Bronchial epithelial cell (primary cell): ENCODE measurements at places on chromosomes 2 and 18.

DNA sequence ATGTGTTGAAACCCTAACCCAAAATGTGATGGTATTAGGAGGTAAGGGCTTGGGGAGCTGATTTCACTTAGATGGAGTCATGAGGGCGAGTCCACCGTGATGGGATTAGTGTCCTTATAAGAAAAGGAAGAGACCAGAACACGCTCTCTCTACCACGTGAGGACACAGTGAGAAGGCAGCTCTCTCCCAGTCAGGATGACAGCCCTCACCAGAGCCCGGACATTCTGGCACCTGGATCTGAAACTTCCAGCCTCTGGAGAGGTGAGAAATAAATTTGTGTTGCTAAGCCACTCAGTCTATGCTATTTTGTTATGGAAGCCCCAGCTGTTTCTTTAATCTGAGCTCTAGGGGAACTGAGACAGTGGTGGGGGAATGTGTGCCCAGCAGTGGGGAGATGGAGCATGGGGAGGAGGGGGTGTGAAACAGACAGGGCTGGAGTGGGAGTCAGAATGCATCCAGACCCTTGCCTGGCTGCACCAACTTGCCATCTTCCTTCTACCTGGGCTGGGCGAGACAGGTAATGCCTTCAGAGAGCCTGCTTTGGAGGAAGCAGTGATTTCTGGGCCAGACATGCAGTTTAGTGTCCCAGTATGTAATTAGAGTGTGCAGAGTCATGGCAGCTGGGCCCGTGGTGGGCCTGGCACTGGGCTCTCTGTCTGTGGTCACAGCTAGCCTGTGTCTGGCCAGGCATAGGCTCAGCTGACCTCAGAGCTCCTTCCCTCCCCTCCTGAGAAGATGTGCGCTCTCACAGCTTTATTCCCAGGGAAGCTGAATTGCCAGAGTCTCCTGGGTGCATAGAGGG lies 38.1 kb downstream of the RHOB start:
- DNase-seq = no peak

- no peak for DNase-seq
Observed at GRCh38 chr2:222796413-222797103, 64.3 kb upstream of the ACSL3 start.

GRCh38 chr2:150256736-150257135 lies 230.7 kb downstream of the RND3 start:
- no peak for DNase-seq

GRCh38 chr2:88198308-88198707 lies 28.2 kb downstream of the THNSL2 start:
- DNase-seq = no peak

GRCh38 chr2:152464851-152465470 lies 130.0 kb downstream of the FMNL2 start:
- DNase-seq = no peak

DNA sequence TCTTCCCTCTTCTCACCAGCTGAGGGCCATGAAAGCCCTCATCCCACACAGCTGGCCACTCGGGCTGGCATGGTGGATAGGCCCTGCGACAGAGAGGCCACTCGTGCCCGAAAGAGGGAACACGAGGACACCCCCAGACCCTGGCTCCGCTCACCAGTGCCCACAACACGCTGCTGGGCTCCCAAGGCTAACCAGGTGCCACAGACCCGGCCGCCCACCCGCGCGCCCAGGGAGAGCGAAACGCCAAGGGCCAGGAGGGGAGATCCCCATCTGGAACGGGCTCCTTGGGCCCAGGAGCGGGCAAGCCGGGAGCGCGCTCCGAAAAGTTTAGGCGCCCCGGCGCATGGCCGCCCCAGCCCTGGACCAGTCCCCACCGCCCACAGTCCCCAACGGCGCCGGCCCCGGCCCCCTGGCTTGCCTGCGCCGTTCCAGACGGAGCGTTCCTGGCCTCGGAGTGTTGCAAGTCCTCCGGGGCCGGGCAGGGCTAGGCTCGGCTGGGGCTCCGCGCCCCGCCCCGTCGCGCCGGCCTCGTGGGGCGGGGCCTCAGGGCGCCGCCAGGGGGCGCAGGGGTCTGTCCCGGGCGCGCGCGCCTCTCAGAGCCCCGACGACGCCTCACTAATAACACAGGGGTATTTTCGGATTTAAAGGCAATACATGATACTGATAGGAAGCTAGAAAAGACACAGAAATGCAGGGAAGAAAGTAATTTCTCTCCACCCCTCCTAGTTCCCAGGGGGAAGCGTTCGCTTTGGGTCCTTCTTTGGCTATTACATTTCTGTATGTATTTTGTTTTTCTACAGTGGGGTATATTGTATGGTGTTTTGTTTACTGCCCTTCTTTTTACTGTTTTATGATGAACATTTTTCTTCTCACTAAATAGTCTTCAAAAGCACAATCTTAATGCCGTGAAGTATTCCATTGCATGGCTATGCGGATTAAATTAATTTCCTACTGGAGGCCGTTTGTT lies at the start of gene TMBIM1:
Gene TMBIM1, minus strand, starts transcription at position 456 of the 967 bp plus-strand sequence. CDS start 10,362 bp downstream, outside the sequence.
- no peak for DNase-seq

DNA sequence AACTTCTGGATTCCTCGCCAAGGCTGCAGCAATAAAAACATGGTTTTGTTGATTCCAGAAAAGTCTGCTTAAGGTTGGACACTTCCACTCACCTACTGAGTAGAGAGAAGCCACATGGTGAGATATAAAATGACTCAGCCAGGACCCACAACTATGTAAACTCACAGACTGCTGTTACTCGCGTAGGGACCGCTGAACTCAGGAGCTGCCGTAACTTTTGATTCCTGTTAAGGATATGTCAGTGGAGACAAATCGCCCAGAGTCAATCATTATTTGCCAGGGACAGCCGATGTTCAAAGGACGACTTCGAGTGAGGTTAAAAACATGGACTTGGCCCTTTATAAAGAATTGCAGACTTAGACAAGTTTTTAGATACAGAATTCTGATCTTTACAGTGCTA lies 25.6 kb downstream of the CYB5A start:
- DNase-seq = peak; percentile 85

DNA sequence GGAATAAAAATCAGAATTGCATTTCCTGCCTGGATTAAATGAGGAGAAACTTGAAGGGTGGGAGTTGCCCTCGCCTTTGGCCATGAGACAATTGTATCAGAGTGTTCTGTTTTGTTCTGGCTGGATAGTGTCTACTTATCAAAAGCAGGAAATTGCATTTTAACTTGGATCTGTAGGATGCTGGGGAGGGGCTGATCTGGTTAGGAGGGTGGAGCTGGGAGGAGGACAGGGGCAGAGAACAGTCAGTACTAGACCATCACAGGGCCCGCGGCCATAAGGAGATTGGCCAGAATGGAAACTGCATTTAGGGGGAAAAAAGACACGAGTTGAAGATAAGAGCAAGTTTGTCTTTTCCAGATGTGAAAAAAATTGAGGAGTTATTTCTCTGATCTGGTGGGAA lies 199.1 kb upstream of the POU3F3 start:
- no peak for DNase-seq

DNA sequence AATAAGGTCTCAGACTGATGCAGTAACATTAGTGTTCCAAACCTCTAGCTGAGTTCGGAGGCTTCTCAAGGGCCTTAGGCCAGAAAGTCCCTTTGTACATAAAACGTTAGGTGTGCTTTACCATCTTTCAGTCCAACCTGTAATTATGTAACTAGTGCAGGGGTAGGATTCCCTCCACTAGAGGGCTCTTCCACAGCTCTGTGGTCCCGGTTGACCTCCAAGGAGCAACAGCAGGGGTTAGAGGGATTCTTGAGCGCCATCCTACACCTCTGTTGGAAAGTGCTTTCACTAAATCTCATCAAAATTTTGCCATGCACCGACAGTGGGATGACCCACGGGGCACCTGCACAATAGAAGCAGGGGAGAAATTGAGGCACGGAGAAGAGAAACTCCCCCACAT lies 155.8 kb upstream of the LRP1B start:
- DNase-seq = peak; percentile 32

DNA sequence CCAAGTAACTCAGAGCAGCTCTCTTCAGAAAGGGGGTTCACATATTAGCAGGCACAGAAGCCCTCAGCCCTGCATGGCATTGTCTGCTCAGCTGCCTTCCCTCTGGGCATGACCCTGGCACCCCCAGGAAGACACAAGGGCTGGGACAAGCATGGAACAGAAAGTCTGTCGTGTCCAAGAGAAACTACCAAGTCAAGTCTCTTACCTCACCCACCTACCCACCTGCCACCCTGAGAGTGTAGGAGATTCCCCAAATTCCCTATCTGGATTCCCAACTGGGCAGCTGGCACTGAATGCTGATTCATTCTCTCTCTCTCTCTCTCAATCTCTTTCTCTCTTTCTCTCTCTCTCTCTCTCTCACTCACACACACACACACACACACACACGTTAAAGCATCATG lies 21.6 kb downstream of the SMAD7 start:
- DNase-seq = no peak

- DNase-seq = no peak
Observed at GRCh38 chr2:208354964-208355381, 51.6 kb upstream of the PTH2R start.

DNA sequence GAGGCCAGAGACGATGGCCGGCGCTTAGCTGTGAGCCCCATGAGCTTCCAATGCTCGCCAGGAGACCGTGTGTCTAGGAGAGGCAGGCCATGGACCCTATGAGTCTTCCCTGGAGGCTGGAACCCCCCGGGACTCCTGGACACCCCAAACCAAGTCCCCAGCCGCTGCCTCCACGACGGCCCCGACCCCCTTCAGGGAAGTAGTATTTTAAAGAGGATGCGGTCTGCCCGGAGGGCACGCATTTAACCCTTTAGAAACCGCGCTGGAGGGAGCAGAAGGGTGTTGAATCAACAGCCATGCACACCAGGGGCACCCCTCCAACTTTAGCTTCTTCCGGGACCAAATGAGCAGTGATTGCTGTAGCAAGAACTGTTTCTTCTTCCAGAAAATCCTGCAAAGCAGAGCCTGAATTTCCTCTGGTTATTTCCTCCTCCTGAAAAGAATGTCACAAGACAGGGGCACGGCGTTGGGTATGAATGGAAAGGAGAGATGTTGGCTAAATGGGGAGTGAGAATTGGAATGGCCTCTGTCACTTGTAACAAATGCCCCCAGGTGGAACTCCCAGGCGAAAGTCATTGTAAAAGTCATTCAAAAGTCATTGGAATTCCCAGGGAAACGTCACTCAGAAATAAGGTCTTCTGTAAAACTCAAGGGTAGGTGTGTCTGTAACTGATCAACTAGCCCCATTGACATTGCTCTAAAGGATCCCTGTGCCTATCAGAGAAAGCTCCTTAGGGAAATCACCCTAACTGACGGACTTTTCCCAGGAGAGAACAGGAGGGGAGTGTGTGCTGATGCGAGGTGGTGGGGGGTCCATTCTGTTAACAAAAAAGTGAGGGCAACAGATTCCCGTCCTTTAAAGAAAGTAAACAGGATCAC lies 5.8 kb upstream of the GBX2 start:
- DNase-seq = no peak

GRCh38 chr2:145304501-145304900 lies 784.6 kb upstream of the ZEB2 start:
- DNase-seq = no peak

DNA sequence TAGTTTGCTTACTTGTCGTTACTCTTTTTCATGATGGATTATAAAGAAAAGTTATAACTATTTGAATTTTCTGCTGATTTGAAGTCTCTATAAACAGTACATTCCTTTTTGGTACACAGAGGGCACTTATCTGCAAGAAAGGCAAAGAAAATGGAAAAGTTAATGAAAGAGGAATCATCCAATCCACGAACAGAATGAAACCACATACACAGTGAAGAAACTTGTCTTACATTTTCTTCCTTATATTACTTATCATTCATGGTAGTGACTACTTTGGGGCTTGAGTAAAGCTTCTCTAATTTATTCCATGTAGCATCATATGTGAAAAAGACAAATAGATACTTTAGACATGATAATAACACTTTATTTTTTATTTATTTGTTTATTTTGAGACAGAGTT lies 14.8 kb upstream of the ACTR3 start:
- no peak for DNase-seq

DNA sequence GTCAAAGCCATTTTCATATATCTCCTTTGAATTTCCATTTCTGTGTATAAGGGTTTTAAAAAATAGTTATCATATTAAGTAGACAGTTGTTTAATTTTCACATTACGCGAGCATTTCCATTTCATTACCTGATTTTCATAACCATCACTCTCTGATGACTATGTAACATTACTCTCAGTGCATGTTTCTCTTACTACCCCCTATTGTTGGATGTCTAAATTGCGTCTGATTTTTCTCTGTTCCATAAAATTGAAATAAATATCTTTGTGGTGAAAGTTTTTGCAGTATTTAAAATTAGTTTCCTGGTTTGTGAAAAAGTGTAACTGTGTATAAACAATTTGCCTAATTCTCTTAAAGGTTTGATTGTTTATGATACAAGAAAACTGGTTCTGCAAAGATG lies 123.8 kb downstream of the MYO1B start:
- DNase-seq = no peak

DNA sequence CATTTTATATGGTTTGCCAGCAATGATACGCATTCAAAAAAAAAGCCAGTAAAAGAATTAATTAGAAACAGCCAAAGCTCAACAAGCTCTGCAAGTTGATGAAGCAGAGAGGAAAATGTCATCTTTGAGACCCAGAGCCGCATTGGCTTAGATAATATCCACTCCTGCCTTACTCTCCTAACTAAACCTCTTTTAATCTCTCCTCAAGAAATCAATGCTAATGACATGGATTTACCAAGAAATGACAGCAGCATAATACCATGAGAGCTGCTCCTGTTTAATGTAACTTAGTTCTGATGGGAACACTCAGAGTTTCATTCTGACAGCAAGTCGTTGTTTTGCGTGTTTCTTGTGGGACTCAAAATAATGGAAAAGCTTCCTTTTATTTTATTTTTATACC lies 1099.4 kb upstream of the PIK3C3 start:
- no peak for DNase-seq

- DNase-seq = no peak
Observed at GRCh38 chr2:202530038-202530437, 104.7 kb upstream of the FAM117B start.

GRCh38 chr2:211468877-211469663 lies 912.7 kb downstream of the CPS1 start:
- no peak for DNase-seq

GRCh38 chr2:164903951-164904350 lies 51.4 kb downstream of the SLC38A11 start:
- DNase-seq = peak; percentile 23

GRCh38 chr2:48714245-48714644 lies 41.3 kb downstream of the LHCGR start:
- no peak for DNase-seq

DNA sequence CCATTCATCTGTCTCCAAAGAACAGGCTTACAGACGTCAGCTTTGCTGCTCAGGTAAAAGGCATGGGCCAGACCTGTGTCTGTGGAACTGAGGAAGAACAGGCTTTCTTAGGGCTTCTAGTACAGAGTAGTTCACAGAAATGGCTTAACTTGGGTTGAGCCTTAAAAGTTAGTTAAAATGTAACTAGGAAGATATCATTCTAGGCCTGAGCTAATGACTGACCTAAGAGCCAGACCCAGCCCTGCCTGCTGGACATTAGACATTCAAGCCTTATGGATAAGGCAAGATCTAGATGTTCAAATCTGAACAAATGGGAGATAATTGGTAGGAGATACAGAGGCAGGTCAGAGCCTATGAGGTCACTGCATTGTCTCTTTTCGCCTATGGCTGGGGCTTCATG lies 73.9 kb upstream of the SLC14A2 start:
- no peak for DNase-seq

- peak; percentile 45 for DNase-seq
Observed at GRCh38 chr2:206642075-206643025, at the start of gene FAM237A. TSS of gene FAM237A (plus strand) at chr2:206642487. CDS start at chr2:206644237, 1,750 bp downstream.

GRCh38 chr2:171889333-171889732 lies 4.7 kb downstream of the SLC25A12 start:
- no peak for DNase-seq

GRCh38 chr18:2905854-2906703 lies 59.3 kb downstream of the EMILIN2 start:
- no peak for DNase-seq

GRCh38 chr18:12061685-12062084 lies 32.0 kb upstream of the ANKRD62 start:
- DNase-seq = no peak
